CD4-positive, CD25-positive, alpha-beta regulatory T cell (primary cell): ENCODE measurements at places on chromosomes 12 and 14.
A peak's percentile ranks its signal among the peaks of the same experiment; 100 is the strongest.

DNA sequence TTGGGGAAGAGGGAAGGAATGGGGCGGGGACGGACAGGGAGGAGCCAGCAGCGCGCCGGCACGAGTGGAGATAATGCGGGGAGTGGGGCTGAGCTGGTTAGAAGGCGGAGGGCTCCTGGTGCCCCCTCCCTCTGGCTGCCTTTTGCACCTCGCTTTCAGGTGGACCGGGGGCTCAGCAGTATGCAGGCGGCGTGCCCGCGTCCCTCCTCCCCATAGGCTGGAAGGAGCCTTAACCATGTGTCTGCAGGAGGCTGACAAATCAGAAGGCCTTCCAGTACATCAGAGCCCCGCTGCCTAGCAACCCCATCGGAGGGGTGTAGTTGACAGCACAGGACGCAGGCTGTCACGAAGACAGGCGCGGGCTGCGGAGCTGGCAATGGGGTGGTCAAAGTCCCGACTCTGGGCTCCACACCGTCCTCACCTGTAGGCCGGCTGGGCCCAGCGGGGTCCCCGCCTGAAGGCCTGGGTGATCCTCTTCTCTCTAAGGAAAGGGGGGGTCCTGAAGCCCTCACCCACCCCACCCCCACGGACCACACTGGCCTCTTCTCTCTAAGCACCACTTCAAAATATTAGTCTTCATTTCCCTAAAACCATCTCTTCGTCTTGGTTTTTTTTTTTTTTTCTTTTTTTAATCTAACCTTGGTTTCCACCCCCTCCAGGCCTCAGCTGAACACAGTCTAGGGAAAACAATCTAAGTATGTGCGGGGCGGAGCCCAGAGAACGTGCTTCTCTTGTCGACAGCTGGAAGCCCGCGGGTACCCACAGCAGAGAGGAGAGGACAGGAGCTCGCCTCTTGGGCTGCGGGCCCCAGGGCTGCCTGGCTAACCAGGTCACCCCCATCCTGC lies 44.5 kb downstream of the KDM2B start:
- peak; percentile 91 for DNase-seq

DNA sequence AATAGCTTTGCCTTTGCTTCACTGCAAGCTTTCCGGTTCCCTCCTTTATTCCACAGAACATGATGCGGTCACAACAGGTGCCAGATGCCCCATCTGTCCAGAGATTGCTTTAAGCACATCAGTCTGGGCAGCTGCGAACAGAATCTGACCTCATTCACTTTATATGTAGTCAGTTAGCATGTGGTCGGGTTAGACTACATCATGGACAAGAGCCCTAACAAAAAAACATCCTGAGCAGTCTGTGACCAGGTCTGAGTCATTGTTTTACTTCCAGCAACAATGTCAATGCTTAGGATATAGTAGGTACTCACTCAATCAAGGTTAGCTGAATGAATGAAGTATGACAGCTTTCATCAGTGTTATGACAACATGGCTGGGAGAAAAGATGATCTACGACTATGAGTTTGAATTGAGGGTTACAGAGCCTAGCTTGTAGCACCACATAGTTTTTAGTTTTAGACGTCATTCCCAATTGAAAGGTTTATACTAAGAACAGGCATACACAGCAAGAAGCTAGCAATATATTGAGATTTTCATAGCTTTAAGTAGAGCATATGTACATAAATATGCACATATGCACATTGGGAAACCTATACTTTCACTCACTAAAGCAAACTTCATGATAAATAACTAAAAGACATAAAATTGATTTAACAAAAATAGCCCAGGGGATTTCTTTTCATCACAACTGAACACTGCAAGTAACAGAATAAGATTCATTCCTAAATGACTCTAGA lies 64.2 kb upstream of the TMCC3 start:
- no peak for DNase-seq

- DNase-seq = no peak
These were observed 75.1 kb upstream of the GALNT9 start for GRCh38 chr12:132404435-132404855.

GRCh38 chr14:74616996-74617700 lies 5.1 kb upstream of the LTBP2 start:
- DNase-seq = no peak

- no peak for DNase-seq
These were observed 11.0 kb upstream of the PTPRB start for GRCh38 chr12:70648191-70648590.

DNA sequence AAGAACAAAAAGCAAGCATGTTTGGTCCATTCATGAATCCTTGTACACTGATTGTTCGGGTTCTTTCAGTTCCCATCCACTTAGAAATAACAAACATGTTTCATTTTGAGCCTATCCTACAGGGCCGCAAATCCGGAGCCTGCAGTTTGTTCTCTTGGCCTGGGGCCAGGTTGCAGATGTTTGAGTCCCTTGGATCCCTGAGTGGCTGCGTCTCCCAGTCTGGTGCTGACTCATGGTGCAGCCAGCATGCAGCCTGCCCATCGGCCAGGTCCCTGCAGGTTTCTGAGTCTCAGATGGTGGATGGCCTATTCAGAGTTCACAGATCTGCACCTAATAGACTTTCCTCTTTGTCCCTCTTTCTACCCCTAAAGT lies 1.9 kb upstream of the DYNC1H1 start:
- DNase-seq = no peak

- DNase-seq = no peak
These were observed 185.7 kb downstream of the DAD1 start for GRCh38 chr14:22403296-22403695.

DNA sequence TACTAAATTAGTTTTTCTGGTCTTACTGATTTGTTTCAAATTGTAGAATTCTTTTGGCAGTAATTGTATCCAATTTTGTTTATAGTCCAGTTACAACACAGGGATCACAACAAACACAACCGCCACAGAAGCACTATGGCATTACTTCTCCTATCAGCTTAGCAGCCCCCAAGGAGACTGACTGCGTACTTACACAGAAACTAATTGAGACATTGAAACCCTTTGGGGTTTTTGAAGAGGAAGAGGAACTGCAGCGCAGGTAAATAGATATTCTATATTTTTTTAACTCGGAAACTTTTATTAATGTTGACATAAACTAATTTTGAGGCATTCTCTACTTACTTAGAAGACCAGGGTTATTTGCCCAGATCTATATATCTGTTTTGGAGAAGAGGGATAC lies 17.8 kb downstream of the PAPOLA start:
- no peak for DNase-seq
